Activated CD8-positive, alpha-beta memory T cell treated with anti-CD3 and anti-CD28 coated beads, Interleukin-2, amount 10 ng/mL, durations not matched to agents 7 days and 5 days (primary cell): ENCODE measurements at places on chromosomes 3 and 15.

GRCh38 chr15:98580572-98580971 lies 67.8 kb upstream of the IGF1R start:
- no peak for DNase-seq

GRCh38 chr3:173351886-173352285 lies 45.7 kb upstream of the NLGN1 start:
- no peak for DNase-seq

- DNase-seq: no peak
Observed at GRCh38 chr3:8441969-8442559, 59.6 kb upstream of the LMCD1 start.

DNA sequence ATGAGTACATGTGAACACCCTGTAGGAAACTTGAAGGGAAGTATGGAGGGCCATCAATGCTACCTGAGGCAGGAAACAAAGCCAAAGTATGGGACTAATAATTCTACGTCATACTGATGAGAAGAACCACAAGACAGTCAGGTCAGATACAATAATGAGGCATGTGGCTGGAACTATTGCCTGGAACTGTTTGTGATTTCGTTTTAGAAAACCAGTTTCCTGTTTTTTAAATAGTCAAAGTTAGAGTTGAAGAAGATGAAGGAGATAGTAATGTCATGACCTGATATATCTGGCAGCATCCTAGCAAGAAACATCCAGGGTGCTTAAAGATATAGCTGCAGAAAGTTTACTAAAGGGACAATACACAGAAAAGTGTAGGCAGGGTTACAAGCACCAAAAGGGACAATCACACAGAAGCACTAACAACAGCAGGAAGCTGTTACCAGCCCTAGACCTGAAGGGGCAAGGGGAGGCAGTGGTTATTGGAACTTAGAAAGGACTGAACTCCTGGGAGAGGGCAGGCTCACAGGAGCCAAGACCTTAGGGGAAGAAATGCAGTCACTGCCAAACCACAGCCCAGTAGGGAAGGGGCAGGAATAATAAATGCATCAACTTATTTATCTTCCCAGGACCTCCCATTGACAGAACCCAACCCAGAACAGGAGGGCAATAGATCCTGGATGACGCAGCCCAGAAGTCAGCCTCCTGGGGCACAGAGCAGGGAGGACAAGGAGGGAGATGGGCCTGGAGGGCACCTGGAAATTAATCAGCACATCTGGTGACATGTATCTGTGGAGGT lies 302.1 kb upstream of the STT3B start:
- DNase-seq: no peak

GRCh38 chr3:157859541-157859940 lies 246.7 kb downstream of the SHOX2 start:
- DNase-seq: no peak

GRCh38 chr3:16374047-16374934 lies 109.3 kb downstream of the OXNAD1 start:
- DNase-seq: no peak

DNA sequence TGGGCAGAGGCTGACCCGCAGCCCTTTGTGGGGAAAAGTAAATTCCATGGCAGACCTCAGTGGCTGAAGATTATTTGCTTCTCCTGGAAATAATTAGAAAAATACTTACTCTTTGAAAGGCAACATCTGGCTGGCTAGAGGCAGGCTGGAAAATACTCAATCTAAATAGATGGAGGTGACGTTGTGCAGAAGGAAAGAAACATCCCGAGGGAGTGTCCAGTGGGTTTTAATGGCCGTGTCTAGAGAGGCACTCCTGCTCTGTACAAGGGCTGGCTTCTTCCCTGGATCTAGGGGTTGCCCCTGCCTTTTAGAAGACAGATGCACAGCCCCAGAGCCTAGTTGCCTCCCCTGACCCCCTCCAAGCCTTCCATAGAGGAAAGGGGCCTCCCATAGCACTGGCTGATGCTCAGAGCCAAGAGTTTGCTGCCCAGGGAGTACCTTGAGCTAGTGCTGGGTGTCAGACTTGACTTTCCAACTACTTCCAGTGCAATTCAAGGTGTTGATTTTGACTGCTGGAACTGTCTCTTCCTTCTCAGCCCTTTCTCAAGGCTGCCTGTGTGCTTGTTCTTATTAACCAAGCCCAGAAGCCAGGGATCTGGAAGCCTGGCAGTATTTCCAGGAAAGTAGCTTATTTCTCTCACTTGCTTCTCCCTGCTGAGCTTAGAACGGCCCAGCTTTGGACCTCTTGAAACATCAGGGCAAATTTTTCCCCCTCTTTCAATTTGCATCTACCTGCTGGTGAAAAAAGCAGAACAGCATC lies 27.4 kb downstream of the CGNL1 start:
- DNase-seq: no peak

DNA sequence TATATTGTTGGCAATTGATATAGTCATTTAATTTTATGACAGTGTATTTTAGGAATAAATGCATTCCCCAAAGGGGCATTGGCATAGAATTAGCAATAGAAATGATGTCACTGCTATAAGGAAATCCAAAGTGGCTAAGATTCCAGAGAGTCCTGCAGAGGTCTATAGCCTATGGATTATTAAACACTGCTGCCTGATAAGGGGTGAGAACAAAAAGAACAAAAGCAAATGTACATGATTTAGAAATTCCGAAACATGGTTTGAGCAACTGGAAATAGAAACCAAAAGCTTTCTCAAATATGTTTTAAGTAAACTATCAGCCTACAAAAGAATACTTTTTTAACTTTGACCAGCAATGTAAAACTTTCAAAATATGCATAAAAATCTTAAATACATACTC lies 280.1 kb upstream of the RASGRP1 start:
- DNase-seq: no peak

DNA sequence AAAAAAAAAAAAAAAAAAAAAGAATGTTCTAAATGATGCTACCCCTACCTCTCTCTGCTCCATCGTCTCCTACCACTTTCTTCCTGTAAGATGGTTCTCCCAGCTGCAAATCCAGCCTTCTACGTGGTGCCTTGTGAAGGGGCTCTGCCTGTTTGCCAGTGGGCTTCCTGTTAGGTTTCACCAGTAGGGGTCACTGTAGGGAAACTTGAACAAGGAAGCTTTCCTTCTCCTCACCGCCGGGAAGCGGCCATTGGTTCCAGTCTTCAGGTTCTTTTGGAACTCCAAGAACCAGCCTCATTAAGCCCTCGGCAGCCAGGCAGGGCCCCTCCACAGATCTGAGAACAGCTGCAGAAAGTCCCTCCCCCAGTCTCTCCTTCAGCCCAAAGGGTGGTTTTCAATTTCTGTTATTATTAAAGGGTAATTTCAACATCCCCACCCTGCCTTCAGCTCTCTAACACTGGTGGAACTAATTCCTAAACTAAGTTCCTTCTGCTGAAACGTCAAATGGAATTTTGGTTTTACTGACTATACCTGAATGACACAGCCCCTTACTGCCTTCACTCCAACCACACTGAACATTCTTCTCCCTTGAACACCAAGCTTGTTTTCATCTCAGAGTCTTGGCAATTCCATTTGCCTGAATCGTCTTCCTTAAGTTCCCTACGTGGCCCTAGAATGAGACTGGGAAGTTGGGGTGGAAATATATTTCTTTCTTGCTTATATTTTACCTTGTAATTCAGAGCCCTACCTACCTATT lies 13.5 kb downstream of the MCCC1 start:
- DNase-seq: peak; percentile 47

DNA sequence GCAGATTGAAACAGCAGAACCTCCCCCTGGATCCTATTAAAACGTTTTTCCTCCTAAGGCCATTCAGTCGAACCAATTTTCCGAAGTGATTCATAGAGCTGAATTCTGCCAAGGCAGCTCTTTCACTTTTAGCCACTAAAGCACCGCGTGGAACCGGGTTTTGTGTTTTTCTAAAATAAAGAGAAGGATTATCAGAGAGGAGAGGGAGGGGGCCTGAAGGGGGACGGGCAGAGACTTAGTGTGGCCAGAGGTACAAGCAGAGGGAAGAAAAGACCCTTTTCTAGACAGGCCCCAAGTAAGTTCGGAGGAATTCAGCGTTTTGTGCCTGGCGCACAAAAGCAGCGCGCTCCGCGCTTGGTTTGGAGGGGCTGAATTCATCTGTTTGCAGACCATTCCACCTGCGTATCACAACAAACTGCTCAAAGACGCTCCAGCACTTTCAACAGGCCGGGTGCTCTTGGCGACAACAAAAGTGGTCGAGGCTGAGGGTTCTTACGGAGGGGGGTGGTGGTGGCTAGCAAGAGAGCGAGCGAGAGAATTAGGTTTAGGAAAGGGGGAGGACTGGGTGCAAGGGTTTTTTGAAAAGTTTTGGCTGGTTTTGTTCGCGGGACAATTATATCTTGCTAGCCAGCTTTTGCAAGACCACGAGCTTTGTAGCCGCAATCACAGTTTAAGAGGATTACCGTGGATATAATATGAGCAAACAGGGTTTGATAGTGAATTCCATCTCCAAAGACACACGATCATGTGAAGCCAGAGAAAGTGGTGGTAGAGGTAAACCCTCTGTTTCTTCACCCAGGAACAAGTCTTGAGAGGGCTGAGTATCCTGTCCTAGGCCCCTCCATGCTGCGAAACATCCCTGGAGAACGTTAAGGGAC lies 1.2 kb upstream of the FEZF2 start:
- no peak for DNase-seq
